ENCODE measurements at places on chromosomes 7 and 10. TPM values are rescaled to one million over a fixed set of nuclear protein-coding genes. Genes with fewer than 3 reads are reported as not detected.

The MYL10 gene
- total RNA-seq = not detected

The VWC2 gene
- total RNA-seq = not detected

GRCh38 chr7:120550494-120551048 is 277.6 kb downstream of the KCND2 start:
- DNase-seq = no peak

GRCh38 chr10:127983344-127984100 is 76.6 kb downstream of the PTPRE start:
- DNase-seq = peak; percentile 14

The ARHGEF35 gene
- 4.6 TPM for total RNA-seq

- peak; percentile 70 for DNase-seq
These were observed at the start of gene VOPP1 for GRCh38 chr7:55572378-55573233. Gene VOPP1, minus strand, starts transcription at chr7:55572502. Its CDS starts 178 bp downstream, at chr7:55572324.

The ZKSCAN5 gene
- 7.1 TPM for total RNA-seq

The MRLN gene
- total RNA-seq = not detected

- no peak for DNase-seq
These were observed 265.0 kb upstream of the TCERG1L start for GRCh38 chr10:131576341-131577177.

- no peak for DNase-seq
These were observed 33.7 kb upstream of the RBM33 start for GRCh38 chr7:155610633-155611193.

GRCh38 chr7:8615019-8615418 is 181.6 kb downstream of the NXPH1 start:
- no peak for DNase-seq

DNA sequence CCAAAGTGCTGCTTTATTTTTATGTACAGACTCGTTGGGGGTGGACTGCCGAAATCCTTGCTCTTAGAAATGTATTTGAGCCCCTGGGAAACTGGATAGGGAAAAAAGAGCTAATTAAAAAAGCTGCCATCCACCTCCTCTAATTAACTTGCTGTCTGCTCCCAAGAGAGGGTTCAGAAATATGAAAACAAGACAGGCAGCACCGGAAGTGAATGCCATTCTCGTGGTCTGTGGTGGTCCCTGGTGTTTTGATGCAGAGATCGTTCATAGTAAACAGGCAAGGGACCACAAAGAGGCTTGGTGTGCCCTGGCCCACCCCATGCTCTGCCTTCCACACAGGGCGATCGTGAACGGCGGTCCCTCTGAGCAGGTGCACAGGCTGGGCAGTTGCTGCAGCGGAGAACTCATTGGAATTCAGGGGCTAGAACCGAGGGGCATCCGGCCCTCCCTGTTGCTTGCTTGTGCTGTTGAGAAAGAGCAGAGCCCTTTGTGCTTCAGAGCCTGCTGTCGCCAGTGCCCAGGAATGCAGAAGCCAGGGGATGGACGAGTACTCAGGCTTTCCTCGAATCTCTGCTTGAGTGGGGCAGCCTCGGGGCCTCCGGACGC is 79.1 kb upstream of the BTBD16 start:
- no peak for DNase-seq

DNA sequence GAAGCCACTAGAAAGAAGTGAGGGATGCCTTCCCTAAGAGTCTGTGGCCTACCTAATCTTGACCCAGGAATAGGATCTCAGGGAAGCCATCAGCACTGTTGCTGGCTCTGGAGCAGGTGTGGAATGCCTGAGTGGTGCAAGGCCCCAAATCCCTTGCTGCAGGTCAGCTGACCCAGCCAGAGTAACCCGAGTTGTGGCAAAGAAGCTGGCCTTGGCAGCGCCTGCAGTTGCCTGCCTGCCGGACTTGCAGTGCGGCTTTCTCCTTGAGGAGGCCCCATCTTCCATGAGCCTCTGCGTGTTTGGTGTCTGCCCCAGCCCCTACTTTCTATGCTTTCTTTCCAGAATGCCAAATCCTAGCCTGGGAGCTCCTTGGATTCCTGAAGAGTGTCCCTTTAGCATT is 5.8 kb downstream of the KIAA1217 start:
- DNase-seq = no peak

GRCh38 chr10:132638130-132638515 is 100.5 kb downstream of the INPP5A start:
- no peak for DNase-seq

GRCh38 chr7:117193564-117193963 is 129.3 kb downstream of the WNT2 start:
- no peak for DNase-seq

The GNA12 gene
- 19.4 TPM for total RNA-seq

GRCh38 chr10:29839826-29840515 is 205.2 kb upstream of the SVIL start:
- no peak for DNase-seq

DNA sequence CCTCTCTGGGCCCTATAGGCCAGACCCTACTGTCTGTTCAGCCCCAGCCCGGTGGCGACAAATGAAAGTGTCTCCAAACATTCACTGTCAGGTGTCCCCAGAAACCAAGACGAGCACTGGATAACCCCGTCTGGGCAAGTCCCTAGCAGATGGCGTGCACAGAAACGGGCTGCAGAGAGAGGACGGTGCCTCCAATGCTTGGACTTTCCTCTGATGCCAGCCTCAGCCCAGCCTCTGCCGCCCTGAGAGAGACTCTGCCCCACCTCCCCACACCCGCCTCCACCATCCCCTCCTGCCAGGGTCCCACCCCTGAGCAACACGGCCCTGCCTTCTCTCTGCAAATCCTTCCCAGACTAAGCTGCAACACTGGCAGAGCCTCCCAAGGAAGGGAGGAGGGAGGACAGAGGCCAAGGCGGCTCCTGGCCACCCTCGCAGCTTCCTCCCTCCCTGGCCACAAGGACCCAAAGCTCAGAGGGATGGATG is 7.4 kb upstream of the LFNG start:
- peak; percentile 42 for DNase-seq

- DNase-seq = no peak
These were observed 71.3 kb upstream of the HECW1 start for GRCh38 chr7:43041105-43041504.

DNA sequence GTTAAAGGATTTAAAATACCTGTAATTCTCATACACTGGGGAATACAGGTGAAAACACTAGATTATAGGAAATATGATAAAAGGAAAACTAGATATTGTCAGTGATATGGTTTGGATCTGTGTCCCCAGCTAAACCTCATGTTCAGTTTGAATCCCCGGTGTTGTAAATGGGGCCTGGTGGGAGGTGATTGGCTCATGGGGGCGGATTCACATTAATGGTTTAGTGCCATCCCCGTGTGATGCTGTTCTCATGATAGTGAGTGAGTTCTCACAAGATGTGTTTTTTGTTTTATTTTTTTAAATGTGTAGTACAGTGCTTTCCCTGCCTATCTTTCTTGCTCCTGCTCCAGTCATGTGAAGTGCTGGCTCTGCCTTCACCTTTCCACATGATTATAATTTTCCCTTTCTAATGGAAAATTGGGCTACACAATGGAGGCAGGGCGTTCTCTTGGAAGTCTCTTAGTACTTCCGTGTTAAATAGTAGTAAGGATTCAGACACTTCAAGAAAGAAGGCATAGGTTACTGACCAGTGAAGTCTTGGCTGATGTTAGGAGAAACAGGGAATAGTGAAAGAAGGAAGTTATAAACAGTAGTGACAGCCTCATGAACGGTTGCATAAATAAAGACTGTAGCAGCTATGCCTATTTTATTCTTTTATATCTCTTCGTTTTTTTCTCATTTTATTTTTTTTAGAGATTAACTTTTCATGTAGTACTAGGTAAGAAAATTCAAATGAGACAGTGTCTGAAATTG is 386.4 kb downstream of the SUGCT start:
- DNase-seq = no peak

- DNase-seq = no peak
These were observed 25.2 kb downstream of the AKR1E2 start for GRCh38 chr10:4851176-4851575.

GRCh38 chr7:12731214-12731656 is 43.8 kb downstream of the ARL4A start:
- no peak for DNase-seq

DNA sequence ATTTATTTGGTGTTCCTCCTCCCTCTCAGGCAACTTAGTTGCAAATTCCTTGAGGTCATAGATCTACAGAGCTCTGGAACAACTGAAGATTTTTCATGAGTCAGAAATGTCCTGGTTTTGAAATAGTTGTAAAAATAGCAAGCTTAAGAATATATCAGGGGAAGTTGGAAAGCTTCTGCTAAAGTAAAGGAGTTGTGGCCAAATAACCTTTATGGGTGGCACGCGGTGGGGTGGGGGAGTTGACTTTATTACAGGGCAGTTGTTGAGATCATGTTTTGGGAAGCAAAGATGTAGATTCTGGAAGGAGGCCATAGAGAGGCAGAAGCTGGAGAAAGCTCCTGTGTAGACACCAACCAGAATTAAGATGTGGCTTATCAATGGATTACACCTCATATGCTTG is 326.0 kb upstream of the MTPN start:
- DNase-seq = no peak

The TMEM273 gene
- 4.8 TPM for total RNA-seq

GRCh38 chr7:24656608-24657007 is 83.4 kb downstream of the PALS2 start:
- no peak for DNase-seq

- no peak for DNase-seq
These were observed 16.9 kb upstream of the FIGNL1 start for GRCh38 chr7:50466815-50467585.

DNA sequence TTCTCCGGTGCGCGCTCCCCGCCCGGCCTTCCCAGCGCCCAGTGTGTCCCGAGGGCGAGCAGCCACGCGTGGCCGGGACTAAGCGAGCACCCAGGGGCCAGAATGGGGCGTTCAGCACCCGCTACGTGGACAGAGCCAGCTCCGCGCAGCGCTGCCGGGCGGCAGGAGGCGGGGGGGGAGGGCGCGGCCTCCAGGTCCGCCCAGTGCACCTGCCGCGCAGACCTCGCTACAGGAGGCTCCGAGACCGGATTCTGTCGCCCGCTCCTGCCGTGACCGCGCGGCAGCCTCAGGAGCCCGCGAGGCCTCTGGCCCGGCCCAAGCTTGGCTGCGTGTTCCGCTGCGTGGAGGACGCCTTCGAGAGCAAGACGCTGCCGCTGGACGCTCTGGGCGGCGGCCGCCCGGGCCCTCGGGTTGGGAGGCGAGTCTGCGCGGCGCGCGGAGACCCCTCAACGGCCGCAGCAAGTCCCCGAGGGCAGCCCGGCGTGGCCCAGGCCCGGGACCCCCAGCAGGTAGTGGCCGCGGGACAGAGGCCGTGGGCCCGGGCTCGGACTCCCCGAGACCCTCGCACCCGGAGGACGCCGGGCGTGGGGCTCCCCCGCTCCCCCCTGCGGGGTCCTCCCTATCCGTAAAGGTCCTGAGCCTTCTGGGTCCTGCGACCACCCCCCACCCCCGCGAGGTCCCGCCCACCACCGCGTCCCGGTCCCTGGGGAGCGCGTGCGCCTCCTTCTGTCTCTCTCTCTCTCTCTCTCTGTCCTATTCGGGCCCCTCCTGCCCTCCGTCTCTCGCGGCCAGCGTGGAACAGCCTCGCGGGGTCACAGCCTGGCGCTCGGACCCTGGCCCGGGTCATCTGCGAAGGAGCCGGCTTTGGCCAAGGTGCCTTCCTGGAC is 904 bp upstream of the DPYSL4 start:
- DNase-seq = peak; percentile 37

DNA sequence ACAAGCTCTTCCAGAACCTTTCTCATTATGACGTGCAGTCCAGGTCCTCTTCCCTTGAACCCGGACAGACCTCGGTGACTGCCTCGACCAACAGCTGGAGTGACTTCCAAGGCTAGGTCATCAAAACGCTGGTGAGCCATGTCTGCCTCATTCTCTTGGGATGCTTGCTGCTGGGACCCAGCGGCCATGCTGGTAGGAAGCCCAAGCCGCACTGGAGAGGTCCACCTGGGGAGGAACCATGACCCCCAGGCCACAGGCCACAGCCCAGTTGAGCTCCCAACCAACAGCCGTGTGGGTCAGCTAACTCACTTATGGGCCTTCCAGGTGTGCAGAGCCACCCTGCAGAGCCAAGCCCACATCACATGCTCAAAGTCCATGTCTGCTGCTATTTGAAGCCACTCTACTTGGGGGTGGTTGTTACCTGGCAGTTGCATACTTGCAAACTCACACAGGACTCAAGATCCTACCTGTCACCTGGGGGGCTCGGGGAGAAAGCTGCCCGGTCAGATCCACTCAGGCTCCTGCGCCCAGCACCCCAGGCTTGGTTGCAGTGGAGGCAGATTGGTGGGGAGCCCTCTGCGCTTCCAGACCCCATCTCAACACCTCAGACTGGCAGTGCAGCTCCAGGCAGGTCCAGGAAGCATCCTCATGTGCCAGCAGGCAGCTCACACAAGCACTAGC is 57.0 kb downstream of the MICALL2 start:
- no peak for DNase-seq

DNA sequence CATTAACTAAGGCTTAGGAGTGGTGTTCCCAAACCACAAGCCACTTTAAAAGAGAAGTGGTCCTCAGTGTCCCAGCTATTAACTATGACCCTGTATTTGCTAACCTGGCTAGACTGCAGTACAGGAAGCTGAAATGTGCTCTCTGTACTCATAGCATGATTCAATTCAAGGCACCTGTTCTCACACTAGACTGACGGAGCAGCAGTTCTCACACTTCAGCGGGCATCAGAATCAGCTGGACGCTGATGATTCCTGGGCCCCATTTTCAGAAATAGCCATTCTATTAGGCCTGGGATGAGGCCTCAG is 24.5 kb upstream of the MSRB2 start:
- DNase-seq = no peak

DNA sequence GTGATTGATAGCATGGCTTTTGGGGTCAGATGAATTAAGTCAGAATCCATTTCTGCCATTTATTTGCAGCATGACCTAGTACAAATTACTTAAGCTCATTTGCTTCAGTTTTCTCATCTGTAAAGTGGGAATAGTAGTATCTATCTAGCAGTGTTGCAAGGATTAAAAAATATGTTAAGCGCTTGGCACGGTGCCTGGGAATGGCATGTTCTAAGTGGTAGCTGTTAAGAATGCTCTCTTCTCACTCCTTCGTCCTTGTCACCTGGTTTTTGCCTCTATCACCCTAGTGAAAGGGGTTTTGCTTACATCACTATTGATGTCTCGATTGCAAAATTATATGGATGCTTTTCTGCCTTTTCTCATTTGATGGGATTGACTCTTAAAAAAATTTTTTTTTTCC is 7.4 kb downstream of the TMEM248 start:
- DNase-seq = no peak

DNA sequence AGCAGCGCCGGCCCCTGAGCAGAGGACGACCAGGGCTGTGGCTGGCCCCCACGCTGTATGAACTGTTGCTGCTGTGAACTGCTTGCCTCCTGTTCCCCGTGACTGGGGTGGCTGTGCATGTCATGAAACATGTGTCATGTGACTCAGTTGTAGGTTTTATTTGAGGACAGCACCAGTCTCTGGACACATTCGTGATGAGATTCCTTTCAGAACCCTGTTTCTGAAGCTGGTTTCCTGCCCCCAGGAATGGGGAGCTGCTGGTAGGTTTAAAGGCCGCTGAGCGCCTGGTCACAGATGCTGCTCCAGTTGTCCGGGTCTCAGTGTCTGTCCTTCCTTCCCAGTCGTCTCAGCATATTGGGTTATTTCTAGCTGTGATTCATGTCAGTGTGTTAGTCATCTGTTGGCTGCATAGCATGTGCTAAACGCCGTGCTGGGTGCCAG is 79.1 kb upstream of the PPIF start:
- no peak for DNase-seq

Measured in transverse colon (tissue), 4 donors.